ENCODE measurements at places on chromosomes 3 and 15.

DNA sequence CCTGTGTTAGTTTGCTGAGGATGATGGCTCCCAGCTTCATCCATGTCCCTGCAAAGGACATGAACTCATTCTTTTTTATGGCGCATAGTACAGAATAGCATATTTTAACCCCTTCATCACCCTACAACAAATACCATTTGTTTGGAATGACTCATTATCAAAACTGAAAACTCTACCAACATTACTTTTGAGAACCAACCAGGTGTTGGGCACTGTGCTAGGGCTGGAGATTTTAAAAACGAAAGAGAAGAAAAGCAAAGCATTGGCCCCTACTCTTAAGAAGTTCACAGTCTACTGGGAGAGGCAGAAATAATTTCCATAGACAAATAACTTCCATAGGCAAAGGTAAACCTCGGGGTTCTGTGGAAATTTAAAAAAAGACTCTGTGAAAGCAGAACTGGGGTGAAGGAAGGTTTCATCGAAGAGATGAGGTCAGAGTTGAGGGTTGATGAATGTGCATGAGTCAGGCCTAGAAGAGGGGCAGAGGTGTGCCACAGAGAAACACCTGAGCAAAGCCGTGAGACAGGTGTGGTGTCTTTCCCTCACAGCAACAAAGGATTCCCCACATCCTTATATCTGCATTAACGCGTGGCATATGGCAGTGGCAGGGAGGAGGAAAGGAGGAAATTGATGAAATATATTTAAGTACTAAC lies 51.0 kb downstream of the MCF2L2 start:
- no peak for DNase-seq

- no peak for DNase-seq
Observed at GRCh38 chr15:63306492-63307073, 29.2 kb downstream of the APH1B start.

GRCh38 chr3:147493666-147494065 lies 84.5 kb downstream of the ZIC1 start:
- no peak for DNase-seq

DNA sequence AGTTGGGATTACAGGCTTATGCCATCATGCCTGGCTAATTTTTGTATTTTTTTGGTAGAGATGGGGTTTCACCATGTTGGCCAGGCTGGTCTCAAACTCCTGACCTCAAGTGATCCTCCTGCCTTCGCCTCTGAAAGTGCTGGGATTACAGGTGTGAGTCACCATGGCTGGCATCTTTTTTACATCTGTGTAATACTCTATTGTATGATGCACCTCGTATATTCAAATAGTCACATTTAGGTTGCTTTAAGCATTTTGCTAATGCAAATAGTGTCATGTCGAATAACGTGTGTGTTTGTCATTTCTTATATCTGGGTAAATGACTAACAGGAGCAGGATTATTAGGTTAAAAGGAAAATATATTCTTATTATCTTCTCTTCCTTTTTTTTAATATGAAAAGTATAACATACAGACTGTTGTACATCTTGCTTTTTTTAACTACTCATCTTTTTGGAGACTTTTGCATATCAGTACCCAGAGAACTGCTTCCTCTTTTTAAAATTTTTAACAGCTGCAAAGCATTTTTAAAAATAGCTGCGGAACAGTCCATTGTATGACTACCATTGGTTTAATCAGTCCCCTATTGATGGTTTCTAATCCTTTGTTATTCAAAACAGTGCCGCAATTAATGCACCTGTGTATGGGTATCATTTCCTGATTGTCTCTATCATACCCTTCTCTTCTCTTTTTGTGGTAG lies 13.4 kb downstream of the SCAMP5 start:
- DNase-seq: no peak

- DNase-seq: no peak
Observed at GRCh38 chr3:50047426-50047825, 41.3 kb upstream of the RBM5 start.

GRCh38 chr15:55897560-55898336 lies 95.7 kb downstream of the NEDD4 start:
- peak; percentile 52 for DNase-seq

- no peak for DNase-seq
Observed at GRCh38 chr3:74693251-74693650, 78.8 kb upstream of the CNTN3 start.

DNA sequence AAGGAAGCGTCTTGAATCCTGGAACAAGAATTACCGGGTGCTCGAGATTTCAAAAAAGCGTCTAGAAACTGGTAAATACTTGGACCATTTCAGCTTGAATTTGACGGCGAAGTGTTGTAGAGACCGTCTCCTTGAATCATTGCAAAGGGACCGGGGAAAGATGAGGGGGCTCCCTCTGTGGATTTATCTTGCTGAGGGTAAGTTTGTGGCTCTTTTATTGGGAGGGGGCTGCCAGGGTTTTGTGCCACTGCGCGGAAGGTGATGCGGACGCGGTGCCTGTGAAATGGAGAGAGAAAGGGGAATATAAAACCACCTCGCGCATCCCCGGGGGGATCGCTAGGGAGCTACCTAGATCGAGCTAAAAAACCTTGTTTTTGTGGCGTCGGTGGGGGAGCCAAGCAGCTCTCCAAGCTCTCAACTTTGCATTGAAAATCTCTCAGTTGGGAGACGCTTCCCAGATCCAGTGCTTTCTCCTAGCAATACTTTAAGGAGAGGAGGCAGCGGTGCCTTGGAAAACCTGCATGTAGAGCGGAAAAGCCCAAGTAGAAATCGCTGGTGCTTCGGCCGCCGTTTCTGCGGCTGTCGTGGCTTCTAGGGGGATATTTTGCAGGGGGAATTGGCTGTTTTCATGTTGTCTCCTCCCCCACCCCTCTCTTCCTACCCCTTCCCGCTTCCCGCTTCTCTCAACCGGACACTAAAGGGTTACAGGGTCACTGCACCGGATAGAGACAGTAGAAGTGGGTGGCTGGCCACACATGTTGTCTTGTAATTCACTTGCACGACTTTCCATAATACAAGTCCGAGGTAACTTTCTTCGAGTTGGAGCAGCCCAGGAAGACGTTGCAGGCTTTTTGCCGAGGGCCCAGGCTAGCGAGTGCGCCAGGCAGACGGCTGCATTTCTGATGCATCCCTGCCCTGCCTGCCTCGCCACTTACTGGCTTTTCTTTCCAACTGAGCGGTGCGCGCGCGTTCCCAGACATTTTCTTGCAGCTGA lies 187.6 kb downstream of the NLGN1 start:
- peak; percentile 5 for DNase-seq

DNA sequence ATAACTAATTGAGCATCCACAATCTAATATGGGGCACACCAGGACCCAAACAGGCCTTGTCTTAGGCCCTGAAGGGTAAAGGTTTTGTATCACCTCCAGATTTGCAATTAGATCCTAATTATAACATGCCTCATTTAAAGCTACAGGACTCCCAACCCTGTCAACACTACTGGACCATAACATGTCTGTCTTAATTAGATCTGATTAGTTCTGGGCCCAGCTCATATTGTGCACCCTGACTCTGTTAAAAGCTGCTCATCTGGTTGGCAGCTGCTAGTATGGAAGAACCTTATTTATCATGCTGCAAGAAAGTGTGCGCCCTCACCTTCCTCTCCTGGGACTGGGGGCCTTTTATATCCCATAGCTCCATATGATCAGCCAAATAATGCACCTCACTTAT lies 457.8 kb downstream of the ROBO1 start:
- DNase-seq: no peak

- DNase-seq: no peak
Observed at GRCh38 chr3:177946048-177946447, 590.2 kb upstream of the KCNMB2 start.

- no peak for DNase-seq
Observed at GRCh38 chr3:63228087-63228486, 50.0 kb upstream of the SYNPR start.

DNA sequence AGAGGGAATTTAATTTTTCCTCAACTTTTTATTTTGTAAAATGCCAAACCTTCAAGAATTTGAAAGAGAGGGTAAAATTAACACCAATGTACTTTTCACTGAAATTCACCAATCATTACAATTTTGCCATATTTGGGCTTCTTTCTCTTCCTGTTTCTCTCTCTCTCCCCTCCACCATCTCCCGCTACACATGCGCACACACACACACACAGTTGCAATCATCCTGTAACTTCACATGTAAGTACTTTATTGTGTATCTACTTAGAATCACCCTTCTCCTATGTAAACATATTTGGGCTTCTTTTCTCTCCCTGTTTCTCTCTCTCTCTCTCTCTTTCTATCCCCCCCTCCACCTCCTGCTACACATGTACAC lies 7.4 kb downstream of the ARL14 start:
- DNase-seq: no peak

DNA sequence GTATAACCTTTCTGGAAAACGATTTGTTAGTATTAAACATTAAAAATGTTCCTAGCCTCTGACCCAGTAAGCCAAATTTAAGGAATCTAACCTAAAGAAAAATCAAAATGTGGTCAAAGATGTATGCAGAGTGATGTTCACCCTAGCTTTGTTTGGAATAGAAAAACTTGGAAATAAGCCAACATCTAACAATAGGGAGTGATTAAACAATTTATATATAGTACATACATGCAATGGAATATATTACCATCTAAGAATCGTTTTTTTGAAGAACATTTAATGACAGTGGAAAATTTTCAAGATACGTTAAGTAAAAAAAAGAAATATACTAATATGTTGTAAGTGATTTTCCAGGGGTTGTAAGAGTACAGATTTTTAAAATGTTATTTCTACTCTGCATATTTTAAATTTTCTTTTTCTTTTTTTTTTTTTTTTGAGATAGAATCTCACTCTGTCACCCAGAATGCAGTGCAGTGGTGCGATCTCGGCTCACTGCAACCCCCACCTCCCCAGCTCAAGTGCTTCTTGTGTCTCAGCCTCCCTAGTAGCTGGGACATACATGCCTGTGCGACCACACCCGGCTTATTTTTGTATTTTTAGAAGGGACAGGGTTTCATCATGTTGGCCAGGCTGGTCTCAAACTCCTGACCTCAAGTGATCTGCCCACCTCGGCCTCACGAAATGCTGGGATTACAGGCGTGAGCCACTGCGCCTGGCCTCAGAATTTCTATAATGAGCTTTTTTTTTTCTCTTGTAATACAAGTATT lies 54.9 kb downstream of the ANP32A start:
- peak; percentile 77 for DNase-seq

GRCh38 chr3:184663756-184664155 lies 48.1 kb downstream of the MAGEF1 start:
- no peak for DNase-seq

DNA sequence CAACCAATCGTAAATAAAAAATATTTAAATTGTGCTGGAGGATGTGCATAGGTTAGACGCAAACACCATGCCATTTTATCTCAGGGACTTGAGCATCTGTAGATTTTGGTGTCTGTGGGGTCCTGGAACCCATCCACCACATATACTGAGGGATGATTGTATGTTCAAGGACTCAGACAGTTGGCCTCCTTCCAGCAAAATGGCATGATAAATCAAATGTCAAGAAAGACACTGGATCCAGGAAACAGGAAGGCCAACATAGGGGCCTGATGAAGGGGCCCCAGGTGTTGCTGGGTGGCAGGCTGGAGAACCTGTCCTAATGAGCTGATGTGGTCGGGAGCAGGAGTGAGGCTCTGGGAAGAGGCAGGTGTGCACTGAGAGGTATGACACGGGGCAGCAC lies 289.5 kb downstream of the GABRG3 start:
- DNase-seq: no peak

GRCh38 chr3:178318941-178319816 lies 217.1 kb upstream of the KCNMB2 start:
- no peak for DNase-seq

DNA sequence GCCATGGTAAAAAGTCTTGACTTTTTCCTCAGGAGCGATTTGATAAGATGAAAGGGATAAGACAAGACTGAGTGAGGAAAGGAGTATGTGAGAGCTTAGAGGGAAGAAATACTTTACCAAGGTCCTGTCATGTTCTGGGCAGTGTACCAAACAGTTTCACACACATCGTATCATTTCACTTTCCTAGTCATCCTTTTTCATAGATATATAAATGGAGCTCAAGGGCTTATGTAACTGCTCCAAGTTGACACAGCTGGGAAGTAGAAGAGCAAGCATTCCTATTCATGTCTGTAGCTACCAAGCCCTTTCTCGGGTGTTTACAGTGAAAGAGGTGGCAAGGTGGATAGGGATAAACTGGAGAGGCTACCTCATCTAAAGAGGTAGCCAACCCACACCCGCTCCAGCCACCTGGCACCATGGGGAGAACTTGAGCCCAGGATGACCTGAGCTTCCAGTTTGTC lies 57.4 kb downstream of the MRPS25 start:
- DNase-seq: no peak

DNA sequence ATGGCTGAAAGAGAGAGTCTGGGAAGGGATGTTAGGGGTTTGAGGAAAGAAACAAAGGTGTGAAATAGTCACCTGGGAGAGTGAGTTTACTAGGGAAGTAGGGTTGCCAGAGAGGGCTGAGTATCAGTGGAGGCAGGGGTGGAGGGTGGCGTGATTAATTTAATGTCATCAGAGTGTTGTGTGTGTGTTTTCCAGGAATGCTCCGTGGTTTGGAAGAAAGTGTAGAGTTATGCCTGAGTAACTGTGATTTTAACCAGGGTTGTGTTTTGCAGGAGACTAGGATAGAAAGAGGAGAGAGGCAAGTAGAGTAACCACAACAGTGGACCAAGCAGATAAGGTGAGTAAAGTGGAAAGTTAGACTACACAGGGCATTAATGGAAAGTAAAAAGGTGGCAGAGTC lies 27.2 kb downstream of the PLD1 start:
- DNase-seq: no peak

GRCh38 chr3:127413871-127414270 lies 126.0 kb upstream of the PRR20G start:
- no peak for DNase-seq

GRCh38 chr3:112467539-112467938 lies 31.7 kb downstream of the BTLA start:
- no peak for DNase-seq

DNA sequence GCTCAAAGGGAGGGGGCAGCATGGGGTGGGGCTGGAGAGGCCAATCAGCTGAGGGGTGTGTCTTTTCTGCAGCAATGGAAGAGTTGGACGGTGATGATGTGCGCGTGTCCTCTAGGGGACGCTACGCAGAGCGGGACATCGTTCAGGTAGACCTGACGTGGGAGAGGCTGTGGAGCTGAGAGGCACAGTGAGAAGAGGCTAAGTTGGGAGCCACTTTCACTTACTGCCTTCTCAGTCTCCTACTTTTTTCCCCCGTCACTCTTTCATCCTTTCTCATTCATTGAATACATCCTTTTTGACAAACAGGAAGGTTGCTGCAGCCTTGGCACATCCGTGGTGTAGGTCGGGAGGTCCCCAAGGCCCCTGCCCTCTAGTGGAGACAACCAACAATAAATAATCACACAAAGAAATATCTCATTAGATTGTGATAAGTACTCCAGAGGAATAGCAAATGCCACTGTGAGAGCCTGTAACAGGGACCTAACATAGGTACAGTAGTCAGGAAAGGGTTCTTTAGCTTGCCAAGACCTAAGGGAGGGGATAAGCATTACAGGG lies 4.4 kb upstream of the BRPF1 start:
- no peak for DNase-seq

GRCh38 chr3:8530581-8530980 lies 29.0 kb downstream of the LMCD1 start:
- no peak for DNase-seq

- no peak for DNase-seq
Observed at GRCh38 chr3:171974986-171975837, 64.2 kb upstream of the FNDC3B start.

GRCh38 chr3:56113231-56113630 lies 355.0 kb downstream of the ERC2 start:
- DNase-seq: no peak
